ENCODE measurements at places on chromosomes 4 and X. TPM values are rescaled to one million over a fixed set of nuclear protein-coding genes. Genes with fewer than 3 reads are reported as not detected.

The MTNR1A gene
- total RNA-seq: not detected

The TCP11X2 gene
- not detected for total RNA-seq

The CENPVL1 gene
- not detected for total RNA-seq

The AFF2 gene
- 1.8 TPM for total RNA-seq

The EGF gene
- total RNA-seq: 0.22 TPM

The ZFYVE28 gene
- 14.2 TPM for total RNA-seq

The PRKG2 gene
- not detected for total RNA-seq

The AMOT gene
- total RNA-seq: 5.3 TPM

The ADAM29 gene
- total RNA-seq: 0.06 TPM

The ZNF732 gene
- 0.78 TPM for total RNA-seq

The ARHGAP6 gene
- total RNA-seq: 3.0 TPM

The CTAG2 gene
- total RNA-seq: not detected

The ZNF674 gene
- 16.3 TPM for total RNA-seq
